ENCODE measurements at places on chromosomes 1 and 21. TPM values are rescaled to one million over a fixed set of nuclear protein-coding genes. Genes with fewer than 3 reads are reported as not detected.

Gene ATP5PB
- polyA plus RNA-seq, result 515 TPM

Gene SLAMF7
- 31.0 TPM for polyA plus RNA-seq

Gene BSND
- not detected for polyA plus RNA-seq

Gene DNTTIP2
- 22.2 TPM for polyA plus RNA-seq

Gene PRELP
- 0.92 TPM for polyA plus RNA-seq

Gene PEX11B
- 33.6 TPM for polyA plus RNA-seq

Gene LENEP
- 0.39 TPM for polyA plus RNA-seq
